ENCODE measurements at places on chromosomes 6 and 20.

- peak; percentile 66 for DNase-seq
Measured at GRCh38 chr6:47342824-47343223, 33.1 kb upstream of the TNFRSF21 start.

GRCh38 chr20:38724626-38725147 is 401 bp downstream of the SLC32A1 start:
- DNase-seq: no peak

- DNase-seq: no peak
Measured at GRCh38 chr6:2783188-2783963, 18.2 kb downstream of the WRNIP1 start.

- DNase-seq: no peak
Measured at GRCh38 chr20:45735988-45736387, 13.8 kb downstream of the SPINT4 start.

GRCh38 chr6:47483516-47483852 is 5.9 kb downstream of the CD2AP start:
- no peak for DNase-seq

DNA sequence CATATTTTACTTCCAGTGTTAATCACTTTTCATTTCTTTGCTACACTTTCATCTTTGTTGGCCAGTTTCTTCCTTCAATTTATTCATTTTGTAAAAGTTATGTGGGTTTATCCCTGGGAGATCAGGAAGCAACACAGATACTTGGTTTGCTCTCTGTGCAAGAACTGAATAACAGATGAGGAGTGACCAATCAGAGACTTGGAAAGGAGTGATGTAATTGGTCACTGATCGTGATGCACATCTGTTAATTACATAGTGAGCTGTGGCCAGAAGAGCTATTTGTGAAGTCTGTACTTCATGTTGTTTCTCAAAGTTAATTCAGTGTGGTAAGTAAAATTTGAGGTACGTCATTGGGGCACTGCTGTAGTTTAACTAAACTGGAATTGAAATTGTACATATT is 21.3 kb downstream of the ANKRD6 start:
- DNase-seq: no peak

- no peak for DNase-seq
Measured at GRCh38 chr6:75503291-75503690, 9.7 kb upstream of the FILIP1 start.

DNA sequence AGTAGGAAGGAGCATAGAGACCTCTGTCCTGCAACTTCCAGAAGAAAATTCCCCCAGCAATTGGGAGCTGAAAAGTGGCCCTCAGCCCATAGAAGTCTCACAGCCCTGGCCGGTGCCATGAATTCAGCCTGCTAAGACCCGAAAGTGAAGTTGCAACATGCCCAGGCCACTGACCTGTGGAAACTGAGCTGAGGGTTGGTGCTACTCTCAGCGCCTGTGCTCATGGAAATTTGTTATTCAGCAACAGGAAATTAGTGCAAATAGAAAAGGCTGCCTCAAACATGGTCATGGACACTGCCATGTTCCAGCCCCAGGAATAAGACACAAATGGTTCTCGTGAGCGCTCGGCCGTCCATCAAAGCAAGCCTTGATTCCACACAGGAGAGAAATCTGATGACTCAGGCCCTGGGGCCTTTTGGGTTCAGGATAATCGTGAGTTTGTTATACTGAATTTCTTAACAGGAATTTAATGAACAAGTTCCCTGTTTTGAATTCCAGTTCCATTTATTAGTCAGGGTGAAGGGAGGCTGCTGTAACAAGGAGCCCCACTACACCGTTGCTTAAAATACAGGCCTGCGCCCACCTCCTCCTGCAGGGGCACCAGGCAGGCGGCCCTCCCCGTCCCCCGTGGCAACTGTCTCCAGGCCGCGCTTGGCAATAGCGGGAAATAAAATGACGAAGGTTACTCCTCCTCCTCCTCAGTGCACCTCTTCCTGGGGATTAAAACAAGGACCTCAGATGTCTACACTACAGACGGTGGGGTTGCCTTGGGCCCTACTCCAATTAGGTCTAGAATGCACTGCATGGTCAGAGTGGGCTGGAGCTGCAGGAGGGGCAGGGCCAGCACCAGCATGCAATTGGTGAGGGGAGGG is 152.9 kb downstream of the ERMARD start:
- peak; percentile 40 for DNase-seq

DNA sequence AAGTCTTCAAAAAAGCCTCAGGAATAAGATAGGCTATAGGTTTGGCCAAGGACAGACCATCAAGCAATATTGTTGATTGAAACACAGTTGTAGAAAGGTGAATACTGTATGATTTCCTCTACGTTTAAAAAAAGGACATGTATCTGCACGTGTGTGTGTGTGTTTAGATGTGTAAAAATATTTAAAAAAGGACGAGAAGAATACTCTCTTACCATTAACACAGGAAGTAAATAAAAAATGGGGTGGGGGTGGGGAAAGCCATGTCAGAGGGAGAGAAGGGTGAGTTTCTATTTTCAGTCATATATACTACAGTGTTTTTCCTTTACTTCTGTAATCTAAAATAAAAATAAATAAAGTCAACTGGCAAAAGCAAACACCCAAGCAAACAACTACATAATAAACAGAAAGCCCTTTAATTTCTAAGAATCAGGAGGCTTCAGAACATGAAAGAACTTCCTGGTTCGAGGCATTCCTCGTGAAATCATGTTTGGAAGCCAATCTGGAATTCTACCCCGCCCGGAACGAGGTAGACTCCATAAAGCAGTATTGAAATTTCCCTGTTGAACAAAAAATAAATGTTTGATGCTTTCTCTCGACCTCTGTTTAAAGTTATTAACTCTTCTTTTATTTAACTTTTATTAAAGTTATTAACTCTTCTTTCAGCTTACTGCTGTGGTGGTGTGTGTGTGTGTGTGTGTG is 158.1 kb upstream of the ZNF217 start:
- no peak for DNase-seq

DNA sequence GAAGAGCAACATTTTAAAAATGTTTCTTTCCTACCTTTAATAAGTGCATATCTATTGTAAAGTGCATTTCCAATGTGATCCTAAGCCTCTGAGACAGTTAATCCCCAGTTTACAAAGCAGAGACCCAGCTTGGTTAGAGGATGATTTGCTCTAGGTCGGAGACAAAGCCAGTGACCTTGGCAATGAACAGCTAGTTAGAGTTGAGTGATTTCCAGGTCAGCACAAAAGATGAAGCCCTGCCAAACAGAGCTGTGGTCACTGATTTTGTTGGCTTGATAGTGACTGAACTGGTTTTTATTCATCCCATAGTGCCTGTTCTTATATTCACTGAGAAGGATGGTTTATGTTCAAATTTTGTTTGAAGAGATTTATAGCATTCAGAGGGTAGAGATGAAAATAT is 56.6 kb upstream of the CD83 start:
- DNase-seq: no peak

DNA sequence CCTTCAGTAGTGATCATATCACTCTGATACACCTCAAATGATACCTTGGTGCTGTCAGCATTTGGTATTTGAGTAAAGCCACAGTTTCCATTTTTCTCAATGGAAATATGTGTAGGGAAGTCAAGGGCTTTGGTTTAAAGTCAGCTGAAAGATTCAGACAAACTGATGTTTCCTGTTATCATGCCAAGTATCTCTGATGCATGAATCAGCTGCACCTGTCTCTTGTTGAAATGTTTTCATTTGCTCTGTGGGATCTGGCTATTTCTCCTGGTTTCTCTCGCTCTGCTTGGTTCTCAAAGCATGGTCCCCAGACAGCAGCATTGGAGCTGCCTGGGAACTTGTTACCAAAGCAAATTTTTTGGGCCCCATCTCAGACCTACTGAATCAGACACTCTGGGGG is 23.5 kb downstream of the ZFP64 start:
- DNase-seq: no peak

- no peak for DNase-seq
Measured at GRCh38 chr6:110728501-110728900, 86.8 kb downstream of the CDK19 start.

- no peak for DNase-seq
Measured at GRCh38 chr6:42199106-42199981, 4.6 kb upstream of the GUCA1B start.

GRCh38 chr6:134266776-134267175 is 51.1 kb downstream of the SGK1 start:
- DNase-seq: no peak

GRCh38 chr20:23203310-23203709 is 117.2 kb upstream of the CD93 start:
- DNase-seq: no peak

GRCh38 chr20:47949230-47949629 is 163.9 kb upstream of the SULF2 start:
- DNase-seq: no peak

- DNase-seq: peak; percentile 82
Measured at GRCh38 chr6:53043581-53043980, 21.6 kb upstream of the FBXO9 start.

GRCh38 chr20:36850759-36851158 is 25.2 kb upstream of the TLDC2 start:
- no peak for DNase-seq

DNA sequence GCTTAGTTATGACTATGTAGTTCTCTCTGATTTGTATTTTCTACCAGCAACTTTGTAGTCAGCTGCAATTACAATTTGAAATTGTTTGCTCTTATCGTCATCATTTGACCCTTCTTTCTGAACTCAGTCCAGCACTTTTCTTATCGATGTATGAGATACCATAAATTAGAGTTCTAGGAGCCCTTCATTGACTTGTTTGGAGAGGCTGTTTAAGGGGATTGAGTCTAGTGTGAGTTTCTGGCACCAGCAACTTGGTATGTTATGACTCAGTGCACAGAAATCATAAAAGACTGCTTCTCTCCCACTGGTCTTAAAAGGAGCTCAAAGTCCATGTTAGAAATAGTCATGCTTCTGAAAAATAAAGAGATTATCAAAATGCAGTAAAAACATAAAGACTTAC is 190.3 kb downstream of the TENT5A start:
- no peak for DNase-seq

DNA sequence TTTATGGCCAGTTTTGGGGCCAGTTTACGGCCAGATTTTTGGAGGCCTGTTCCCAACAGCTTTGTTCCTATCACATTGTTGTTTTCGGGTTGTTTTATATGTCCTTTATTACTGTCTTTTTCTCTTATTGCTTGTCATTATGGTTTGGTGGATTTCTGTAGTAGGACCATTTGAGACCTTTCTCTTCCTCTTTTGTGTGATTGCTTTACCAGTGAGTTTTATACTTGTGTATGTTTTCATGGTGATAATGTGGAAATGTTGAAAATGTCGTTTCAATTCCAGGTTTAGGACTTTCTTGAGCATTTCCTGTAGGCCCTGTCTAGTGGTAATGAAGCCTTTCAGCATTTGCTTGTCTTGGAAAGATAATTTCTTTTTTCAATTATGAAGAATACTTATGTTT is 17.8 kb downstream of the HLA-B start:
- no peak for DNase-seq

DNA sequence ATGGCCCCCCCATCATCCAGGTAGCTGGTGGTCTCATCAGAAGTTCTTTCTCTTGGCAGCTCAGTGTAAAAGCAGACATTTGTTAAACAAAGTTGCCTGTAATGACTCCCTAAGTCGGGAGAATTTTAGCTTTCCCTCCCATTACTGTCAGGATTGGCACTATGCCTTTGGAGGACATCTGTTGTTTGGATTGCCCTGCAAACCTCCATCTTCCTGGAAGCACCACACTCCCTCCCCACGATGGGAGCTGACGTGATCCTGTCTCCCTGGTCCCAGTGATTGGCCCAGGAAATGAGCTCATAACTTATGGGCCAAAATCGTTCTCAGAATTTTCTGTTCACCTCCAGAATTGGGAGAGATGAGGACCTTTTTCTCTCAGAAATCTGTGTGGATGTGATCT is 42.6 kb upstream of the CNR1 start:
- DNase-seq: no peak

DNA sequence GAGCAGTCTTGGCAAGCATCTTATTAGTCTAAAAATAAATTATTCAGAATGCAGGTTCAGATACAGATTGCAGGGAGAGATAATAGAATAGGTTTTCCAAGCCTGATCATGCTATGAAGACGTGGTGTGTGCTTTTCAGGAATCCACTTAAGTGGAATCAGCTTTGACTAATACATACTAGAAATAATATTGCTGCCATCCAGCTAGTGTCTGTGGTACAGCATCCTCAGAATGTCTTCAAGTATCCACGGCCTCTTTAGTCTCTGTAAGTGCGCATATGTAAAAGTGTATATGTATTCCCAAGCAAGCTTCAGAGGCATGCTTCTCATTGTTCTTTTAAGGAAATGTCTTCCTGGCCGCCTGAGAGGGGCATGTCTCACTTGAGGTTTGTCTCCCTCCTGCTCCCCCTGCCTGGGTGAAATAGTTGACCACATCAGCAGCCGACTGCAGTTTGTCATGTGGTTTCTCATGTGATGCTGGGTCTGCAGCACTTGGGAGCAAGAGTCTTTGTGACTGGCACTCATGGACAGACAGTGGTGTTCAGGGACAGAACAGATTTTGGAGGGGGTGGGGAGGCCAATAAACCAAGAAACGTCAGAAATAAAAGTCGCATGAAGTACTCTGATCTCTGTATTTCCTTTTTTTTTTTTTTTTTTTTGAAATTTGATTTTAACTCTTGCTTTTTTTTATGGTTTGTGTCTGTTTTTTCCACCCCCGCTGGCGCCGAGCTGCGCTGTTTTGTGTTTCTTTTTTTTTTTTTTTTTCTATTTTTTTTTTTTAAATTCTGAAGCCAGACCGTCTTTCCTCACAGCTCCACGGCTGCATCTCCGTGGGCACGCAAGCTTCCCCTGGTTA is 150.8 kb downstream of the PRL start:
- DNase-seq: peak; percentile 13

DNA sequence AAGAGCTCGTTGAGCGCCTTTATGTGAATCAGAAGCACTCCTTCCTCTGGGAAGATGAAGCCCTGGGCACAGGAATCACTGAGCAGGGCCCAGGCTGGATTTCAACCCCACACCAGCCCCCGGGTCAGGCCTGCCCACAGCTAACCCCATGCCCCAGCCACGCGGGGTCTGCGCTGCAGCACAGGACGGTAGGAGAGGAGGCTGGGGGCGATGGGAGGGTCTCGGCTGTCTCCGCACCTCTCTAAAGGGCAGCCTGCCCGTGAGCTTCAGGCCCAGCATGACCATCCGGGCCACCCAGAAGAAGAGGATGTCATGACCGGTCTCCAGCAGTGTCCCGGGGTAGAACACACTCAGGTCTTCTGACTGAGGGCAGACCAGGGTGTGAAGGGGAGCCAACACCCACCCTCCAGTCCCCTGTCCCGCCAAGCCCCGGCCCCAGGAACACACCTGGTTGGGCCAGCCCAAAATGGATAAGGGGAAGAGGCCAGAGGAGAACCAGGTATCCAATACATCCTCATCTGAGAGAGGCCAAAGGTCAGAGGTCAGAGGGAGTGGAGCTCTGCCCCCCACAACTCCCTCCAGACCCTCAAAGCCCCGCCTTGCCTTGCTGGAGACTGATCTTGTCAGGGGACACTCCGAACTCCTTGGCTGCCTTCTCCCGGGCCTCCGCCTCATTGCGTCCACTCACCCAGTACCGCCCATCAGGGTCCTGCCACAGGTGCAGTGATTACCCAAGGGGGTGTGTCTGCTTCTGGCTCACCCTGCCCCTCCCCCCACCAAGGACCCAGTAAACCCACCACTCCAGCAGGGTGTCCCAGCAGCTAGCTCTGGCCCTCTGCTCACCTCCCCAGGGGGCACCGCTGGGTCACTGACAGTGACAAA is 4.4 kb upstream of the VWA7 start:
- DNase-seq: no peak

- DNase-seq: no peak
Measured at GRCh38 chr6:4956625-4957024, 47.2 kb downstream of the RPP40 start.

- peak; percentile 19 for DNase-seq
Measured at GRCh38 chr6:90144928-90145555, 151.6 kb downstream of the BACH2 start.

Measured in NCI-H524 (cell line).